Activated CD8-positive, alpha-beta memory T cell treated with anti-CD3 and anti-CD28 coated beads, Interleukin-2, amount 50 U/mL, for 4 hours (primary cell): ENCODE measurements at places on chromosomes 1 and 21.

DNA sequence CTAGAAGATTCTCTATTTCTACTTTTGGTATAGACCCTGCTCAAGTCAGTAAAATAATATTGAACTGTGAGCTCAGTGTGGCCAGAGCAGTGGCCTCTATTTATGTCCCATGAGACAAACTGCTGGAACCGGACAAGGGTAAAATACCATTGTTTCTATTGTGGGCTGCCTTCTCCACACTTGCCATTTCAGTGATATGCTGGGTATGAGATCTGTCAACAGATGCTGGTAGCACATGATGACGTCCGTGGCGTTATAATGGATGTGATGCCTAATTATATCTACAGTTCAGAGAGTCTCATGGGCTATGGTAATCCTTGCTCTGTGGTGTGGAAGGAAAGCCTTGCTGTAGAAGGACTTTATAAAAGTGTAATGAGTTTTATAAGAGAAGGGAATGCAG is 2.4 kb downstream of the ACTN2 start:
- no peak for DNase-seq

DNA sequence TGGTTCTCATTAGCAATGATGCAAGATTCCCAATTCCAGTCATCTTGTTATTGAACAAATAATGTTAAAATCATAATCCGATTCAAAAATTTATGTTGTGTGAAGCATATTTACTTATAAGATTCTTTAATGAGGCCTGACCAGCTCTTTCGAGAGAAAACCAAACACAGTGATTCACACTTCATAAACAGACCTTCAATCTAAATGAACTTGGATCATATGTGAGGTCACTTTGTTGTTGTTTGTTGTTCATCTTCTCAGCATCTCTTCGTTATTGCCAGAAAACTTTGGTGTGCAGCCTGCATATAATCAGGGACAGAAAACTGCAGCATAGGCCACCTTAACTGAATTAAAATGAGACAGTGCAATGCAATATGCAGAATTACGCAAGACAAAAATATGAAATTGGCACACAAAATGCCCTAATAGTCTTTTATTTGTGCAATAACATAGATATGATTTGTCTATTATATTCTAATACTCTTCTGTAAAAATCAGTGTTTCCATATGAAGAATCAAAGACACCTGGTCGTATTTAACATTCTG is 30.1 kb downstream of the NCAM2 start:
- DNase-seq: no peak

GRCh38 chr21:15020797-15021196 is 44.0 kb downstream of the NRIP1 start:
- DNase-seq: no peak

GRCh38 chr1:8571200-8571984 is 246.0 kb downstream of the RERE start:
- DNase-seq: no peak

DNA sequence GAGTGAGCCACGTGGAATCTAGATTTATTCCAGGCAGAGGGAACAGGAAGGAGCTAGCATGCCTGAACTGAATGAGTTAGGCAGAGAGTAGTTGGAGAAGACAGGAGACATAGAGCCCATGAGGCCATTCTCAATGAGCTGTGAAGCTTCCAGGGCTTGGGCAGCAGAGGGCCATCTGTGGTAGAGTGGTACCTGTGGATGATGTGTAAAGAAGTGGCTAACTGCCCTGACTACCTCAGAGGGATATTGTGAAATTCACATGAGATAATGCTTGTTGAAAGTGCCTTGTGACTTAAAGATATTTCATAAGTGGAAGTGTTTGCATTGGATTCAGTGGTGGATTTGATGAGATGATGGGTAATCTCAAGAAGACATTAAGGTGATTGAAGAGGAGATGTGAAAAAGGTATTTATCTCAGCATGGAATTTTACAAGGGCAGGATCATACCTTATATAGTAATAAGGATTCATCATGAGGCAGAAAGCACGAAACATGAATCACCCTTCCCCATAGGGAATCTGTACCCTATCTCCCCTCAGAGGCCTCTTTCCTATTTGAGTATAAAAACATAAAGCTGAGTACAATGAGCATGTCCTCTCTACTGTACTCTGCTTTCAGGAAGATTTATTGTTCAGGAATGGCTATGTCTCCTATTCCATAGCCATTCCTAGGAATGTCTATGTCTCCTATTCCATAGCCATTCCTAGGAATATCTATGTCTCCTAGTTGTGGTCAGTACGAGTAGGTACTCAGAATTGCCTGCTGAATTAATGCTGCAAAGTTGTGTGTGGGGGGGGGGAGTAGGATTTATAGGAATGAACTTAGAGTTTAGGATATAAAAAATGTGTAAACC is 146.8 kb downstream of the PAPPA2 start:
- DNase-seq: no peak

GRCh38 chr1:28796352-28797211 is 15.4 kb upstream of the OPRD1 start:
- no peak for DNase-seq

- no peak for DNase-seq
Measured at GRCh38 chr1:89949991-89950624, 44.8 kb upstream of the ZNF326 start.

GRCh38 chr1:205547936-205548827 is 43.7 kb downstream of the CDK18 start:
- no peak for DNase-seq

- no peak for DNase-seq
Measured at GRCh38 chr1:1799716-1800115, 21.4 kb upstream of the NADK start.

- DNase-seq: no peak
Measured at GRCh38 chr1:203390298-203390697, 39.4 kb upstream of the FMOD start.

GRCh38 chr21:44709426-44710293 is 1.7 kb downstream of the TSPEAR start:
- DNase-seq: peak; percentile 48

DNA sequence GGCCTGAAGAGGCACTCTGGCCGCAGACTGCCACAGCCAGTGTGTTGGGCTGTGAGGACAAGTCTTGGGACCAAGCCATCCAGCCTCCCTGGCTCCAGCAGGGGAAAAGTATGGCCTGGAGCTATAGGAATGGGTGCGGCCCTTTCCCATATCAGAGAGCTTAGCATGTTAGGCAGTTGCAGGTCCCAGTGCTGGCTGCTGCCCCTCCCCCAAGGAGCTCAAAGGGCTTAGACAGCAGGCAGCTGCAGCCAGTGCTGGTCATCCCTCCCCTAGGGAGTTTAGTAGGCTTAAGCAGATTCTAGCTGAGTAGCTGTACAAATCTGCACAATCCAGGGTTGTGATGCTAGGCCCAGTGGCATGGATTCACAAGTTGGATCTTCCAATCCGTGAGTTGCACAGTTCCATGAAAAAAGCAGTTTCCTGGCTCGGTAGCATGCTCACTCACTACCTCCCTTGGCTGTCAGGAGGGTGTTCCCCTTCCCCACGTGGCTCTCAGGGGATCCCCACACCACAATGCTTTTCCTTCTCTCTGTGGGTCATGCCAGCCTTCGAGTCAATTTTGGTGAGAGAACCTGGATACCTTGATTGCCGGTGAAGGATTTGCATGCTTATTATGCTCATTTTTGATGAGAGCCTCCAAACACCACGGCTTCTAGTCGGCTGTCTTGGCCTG is 1490.8 kb downstream of the BRINP3 start:
- DNase-seq: no peak

DNA sequence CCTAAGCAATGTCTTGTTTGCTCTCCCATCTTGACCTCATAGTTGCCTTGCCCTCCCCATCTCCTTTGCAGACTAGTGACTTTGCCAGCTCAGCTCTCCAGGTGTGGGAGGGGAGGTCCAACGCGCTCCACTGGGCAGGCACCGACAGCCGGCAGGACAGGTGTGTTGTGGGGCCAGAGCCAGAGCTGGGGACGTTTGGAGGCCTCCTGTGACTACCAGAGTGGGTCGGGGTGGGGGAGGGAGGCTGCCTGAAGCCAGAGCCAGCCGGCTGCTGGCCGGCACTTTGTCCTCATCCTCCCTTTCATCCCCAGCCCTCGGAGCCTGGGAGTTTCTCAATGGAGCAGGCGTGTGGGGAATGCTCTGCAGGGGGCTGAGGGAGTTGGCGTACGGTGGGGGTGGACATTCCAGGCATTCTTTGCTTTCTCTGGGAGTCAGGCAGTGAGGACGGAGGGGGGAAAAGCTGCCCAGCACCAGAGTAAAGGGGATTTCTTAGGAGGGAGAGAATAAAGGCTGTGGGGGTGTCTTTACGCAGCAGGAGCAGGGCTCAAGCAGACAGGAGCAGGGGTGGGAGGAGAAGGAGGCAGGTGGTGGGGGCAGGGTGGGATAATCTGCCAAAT is 20.2 kb downstream of the NUAK2 start:
- no peak for DNase-seq

GRCh38 chr1:10591010-10591409 is 116.3 kb downstream of the PEX14 start:
- DNase-seq: no peak

GRCh38 chr1:8347635-8348034 is 29.7 kb downstream of the SLC45A1 start:
- DNase-seq: no peak

- DNase-seq: no peak
Measured at GRCh38 chr1:224881762-224882211, 47.7 kb upstream of the DNAH14 start.

DNA sequence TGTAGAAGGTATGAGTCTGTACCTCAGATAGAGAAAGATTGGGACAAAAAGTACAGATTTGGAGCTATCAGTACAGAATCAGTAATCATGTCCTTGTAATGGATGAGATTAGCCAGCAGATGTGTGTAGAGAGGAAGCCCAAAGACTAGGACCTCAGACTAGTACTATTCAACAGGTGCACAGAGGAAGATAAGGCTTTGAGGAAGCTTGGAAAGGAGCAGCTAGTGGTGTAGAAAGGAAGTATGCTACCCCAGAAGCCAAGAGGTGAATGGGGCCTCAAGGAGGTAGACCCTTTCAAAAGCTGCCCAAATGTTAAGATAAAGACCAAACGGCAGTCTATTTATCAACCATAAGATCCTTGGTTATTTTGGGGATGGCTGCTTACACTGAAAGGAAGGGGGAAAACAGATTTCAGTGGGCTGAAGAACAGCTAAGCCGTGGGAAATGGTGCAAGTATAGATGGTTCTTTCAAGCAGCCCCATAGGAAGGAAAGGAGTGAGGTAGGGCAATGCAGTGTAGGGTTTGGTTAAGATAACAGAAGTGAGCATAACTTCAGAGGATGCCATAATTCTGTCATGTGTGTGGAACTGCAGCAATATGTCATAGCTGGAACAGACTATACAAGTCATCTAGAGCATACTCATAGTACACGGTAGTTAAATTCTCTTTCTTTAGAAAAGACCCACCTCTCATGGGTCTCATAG is 221.7 kb downstream of the HHIPL2 start:
- no peak for DNase-seq

- DNase-seq: no peak
Measured at GRCh38 chr21:21203822-21204339, 205.7 kb downstream of the NCAM2 start.

- no peak for DNase-seq
Measured at GRCh38 chr1:42684139-42684538, 1.9 kb downstream of the YBX1 start.

DNA sequence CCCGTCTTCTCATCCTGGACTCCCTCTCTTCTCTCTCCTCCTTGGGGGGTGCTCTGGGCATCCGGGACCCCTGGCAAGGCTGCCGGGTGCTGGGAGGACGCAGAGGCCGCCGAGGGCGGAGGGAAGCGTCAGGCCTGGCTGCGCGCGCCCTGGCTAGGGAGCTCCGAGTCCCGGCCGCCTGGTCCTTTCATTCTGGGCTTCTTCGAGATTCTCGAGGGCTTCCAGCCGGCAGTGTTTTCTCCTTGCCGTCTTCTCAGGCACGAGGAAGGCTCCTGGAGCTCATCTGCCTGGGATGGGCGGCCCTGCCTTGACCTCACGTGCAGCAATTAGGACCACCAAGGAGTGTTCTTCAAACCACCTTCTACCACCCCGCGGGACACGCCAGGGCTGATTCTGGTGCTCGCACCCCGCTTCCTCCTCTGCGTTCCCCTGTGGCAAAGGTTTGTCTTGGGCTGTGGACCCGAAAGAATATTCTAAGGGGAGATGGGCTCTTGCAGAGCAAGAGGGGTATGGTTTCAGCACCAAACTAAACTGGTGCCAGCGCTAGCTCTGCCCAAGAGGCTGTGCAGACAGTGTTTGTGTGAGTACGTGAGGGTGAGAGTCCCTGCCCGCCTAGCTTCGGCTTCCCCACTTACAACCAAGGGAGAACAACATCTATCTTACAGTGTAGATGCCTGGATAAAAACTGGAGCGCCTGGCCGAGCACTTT is 36.5 kb downstream of the PIK3CD start:
- no peak for DNase-seq
